Daoy (cell line): ENCODE measurements at places on chromosomes 4 and X. TPM values are rescaled to one million over a fixed set of nuclear protein-coding genes. Genes with fewer than 3 reads are reported as not detected.

GRCh38 chr4:7939377-7940108 is at the start of gene AFAP1:
AFAP1 (minus strand) TSS chr4:7939861; CDS start chr4:7872078, 67,783 bp downstream.
- DNase-seq = peak; percentile 94

HMGN5 gene
- total RNA-seq = 0.74 and 9.1 TPM in 2 replicates

- no peak for DNase-seq
Measured at GRCh38 chr4:175326796-175327195, 408.6 kb downstream of the ADAM29 start.

DNA sequence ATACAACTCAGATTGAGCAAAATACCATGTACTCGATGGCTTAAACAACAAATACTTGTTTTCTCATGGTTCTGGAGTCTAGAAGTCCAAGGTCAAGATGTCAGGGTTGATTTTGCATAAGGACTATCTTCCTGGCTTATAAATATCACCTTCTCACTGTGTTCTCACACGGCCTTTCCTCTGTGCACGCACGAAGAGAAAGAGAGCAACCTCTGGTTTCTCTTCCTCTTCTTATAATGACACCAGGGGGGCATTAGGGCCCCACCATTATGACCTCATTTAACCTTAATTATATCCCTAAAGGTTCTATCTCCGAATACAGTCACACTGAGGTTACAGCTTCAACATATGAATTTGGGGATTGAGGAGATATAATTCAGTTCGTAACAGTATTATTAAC is 504.0 kb downstream of the MAGEE1 start:
- DNase-seq = no peak

DNA sequence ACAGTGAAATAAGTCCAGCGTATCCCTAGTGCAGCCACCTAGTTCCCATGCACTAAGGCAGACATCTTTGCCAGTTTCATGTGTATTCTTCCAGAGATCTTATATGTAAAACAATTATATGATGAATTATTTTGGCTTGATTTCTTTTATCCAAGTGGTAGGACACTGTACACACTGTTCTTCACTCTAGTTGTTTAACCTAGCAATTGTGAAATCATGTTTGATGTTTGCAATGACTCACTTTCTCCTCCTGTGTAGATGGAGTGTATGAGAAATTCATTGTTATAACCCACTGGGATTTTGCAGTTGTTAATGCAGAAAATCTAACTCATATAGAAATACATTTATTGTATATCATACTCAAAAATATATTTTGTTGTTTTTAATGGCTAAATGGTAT is 17.5 kb upstream of the TBC1D1 start:
- DNase-seq = no peak

GRCh38 chrX:115232933-115233496 is 881 bp downstream of the LRCH2 start:
- DNase-seq = no peak

DNA sequence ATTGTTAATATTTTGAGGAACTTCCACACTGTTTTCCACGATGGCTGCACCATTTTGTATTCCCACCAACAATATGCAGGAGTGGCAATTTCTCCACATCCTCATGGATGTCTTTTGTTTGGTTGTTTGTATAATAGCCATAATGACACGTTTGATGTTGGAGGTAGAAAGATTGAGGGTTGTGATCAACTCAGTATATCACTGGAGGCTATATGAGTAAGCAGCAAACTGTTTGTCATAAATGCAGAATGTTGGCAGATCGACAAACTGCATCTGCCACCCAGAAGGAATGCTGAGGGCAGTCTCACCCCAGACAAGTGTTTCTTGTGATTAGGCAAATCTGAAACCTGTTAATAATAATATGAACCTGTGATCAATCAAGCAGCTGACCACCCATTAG is 243.9 kb upstream of the WDFY3 start:
- no peak for DNase-seq

DNA sequence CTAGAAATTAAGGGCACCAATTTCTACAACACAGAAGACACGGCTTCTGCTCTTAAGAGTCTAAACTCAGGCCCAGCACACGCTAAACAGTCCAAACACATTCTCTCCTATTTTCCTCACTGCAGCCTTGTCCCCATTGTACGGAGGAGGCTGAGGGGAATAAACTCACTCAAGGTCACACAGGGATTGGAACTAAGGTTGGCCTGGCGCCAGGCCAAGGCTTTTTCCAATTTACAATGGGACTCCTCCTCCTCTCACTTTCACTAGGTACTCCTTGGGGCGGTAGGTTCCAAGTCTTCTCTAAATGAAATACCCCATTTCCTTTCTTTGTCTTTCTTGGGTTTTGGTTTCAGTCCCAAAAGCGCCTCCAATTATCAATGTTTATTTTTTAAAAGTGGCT is 48.7 kb upstream of the CRMP1 start:
- DNase-seq = no peak

DNA sequence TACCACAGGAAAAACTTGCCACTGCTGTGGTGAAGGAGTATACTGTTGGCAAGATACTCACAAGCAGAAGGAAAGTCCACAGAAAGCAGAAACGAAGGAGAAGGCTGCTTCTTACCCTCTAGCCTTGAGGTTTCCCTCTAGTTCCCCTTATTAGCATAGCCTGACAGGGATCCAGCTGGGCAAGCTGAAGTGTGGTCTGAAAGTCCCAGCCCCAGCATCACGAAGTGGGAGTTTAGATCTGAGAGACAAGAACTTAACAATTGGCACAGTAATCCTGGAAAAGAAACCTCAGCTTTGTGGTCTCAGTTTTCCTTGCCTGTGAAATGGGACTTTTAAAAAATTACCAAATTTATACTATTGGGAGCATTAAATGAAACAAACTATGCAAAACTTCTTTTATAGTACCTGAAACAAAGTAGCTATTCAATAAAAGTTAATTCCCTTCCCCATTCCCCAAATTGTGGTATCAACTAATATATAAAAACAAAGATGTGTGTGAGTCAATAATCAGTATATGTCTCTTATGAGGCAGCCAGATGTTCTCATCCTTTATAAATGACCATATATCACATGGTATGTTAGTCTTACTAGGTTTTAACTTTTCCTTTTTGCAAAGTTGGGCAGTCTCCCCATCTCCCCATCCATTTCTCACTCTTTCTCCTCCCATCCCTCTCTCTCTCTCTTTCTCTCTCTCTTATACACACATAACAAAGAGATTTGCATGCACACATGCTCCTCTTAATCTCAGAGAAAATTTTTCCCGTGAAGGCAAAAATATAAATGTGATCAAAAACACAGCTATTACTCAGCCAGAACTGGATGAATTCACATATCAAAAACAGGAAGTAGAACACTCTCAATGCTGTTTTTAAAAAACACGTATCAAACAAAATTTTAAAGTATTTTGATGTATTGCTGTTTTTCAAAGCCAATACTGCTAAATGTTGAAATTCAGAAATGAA is 57.8 kb downstream of the SCFD2 start:
- DNase-seq = no peak

AFP gene
- 0.91 TPM in 1 of 2 replicates, not detected in the other for total RNA-seq

- DNase-seq = no peak
Measured at GRCh38 chr4:19259920-19260319, 991.8 kb upstream of the SLIT2 start.

C4orf36 gene
- 0.40 and 4.1 TPM in 2 replicates for total RNA-seq

DNA sequence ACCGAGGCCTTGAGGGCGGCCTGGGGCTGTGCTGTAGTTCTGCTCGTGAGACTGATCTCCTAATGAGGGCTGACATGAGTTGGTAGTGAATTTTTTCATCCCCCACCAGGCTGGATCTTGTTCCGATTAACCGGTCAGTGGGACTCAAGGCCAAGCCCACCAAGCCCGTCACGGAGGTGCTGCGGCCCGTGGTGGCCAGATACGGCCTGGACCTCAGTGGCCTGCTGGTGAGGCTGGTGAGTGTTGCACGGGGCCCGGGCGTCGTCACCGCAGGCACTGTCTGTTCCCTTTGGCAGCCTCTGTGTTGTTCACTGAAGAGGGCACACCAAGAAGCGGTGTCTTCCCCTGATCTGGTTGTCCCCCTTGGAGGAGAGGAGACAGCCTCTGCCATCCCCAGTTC is 18.4 kb upstream of the HGFAC start:
- DNase-seq = no peak

VCX2 gene
- not detected in 2 replicates for total RNA-seq

DNA sequence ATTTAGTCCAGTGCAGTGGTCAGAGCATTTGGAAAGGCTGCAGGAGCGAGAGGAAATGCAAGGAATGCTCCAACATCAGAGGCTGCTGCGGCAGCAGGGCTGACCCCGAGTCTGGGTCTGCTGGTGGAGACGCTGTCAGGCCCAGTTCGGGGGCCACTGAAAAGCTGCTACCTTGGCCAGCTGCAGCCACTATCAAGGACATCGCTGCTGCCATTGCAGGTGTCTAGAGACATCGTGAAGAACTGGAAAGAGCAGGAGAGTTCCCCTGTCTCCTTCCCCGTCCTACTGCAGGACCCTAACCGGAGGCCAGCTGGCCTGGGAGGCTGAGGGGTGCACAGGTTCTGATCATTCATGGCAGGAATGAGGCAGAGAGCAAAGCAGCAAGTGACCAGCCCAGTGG is 29.5 kb upstream of the GPR78 start:
- no peak for DNase-seq

DNA sequence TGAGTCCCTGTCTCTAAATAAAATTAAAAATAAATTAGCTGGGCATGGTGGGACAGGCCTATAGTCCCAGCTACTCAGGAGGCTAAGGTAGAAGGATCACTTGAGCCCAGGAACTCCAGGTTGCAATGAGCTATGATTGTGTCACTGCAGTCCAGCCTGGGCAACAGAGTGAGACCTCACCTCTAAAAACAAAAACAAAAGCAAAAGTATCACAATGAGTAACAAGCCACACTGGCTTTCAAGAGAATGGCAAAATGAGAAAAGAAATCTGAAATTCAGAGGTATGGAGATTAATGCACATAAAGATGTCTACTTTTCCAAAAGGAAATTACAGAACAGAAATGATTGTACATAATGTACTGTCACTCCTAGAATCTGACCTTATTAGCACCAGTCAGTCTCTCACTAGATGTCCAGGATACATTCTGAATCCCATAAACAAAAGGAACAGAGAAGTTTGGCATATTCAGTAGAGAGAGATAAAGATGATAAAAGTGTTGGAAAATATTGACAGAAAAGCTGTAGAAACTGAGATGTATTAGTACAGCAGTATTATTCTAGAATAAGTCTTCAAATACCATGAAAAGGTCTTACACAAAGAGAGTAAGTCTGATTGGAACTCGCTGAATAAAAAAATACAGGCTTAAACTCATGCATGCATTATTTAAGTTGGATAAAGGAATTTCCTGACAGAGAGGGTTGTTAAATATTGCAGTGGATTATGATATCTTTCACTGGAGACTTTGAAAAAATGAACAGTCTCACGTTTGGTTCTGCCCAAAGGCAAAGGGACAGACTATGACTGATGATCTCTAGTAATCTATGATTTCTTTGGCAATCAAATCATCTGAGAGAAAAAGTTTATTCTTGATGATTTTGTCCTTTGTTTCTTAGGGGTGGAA is 102.5 kb downstream of the SH3RF1 start:
- DNase-seq = no peak

IL2RG gene
- total RNA-seq = not detected in 2 replicates

- DNase-seq = peak; percentile 11
Measured at GRCh38 chrX:154840856-154841255, 6.4 kb upstream of the SMIM9 start.
